CMK (cell line): ENCODE measurements at places on chromosomes 5 and 9.

DNA sequence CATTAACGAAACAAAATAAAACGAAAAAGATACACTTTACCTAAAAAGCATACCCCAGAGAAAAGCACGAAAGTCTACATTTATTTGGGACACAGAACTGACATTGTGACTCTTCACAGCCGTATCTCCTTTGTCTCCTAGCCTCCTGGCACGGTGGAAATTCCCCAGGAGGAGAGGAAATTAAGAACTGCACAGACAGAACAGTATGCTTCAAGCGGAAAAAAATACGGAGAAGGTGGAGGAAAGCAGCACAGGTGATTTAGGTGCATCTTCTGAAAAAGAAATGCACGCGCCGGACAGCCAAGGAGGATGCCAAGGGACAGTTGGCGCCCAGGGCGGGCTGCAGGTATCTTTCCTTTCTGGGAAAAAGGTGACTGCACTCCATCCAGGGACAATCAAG is 32.0 kb downstream of the DDX31 start:
- no peak for DNase-seq

GRCh38 chr9:131666774-131667173 is 73.1 kb downstream of the RAPGEF1 start:
- DNase-seq = no peak

DNA sequence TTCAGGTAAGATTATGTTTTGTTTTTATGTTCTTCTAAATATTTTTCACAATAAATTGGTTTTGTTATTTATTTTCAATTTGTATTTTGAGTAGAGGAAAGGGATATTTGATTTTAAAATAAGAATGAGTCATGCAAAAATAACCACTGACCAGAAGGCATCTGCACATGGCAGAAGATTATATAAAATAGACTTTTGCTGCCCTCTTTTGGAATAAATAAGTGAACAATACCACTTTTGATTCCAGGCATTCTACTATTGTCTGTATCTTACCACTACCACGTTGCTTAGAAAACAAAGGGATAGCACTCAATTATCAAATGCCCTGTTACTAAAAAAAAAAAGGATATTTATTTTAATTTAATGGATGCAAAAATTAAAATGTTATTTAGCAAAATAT is 227.3 kb upstream of the ITGA1 start:
- DNase-seq = no peak

- no peak for DNase-seq
These were observed 366.9 kb upstream of the IRX2 start for GRCh38 chr5:3118340-3118739.

- DNase-seq = no peak
These were observed 7.5 kb downstream of the PFDN1 start for GRCh38 chr5:140295414-140295813.

DNA sequence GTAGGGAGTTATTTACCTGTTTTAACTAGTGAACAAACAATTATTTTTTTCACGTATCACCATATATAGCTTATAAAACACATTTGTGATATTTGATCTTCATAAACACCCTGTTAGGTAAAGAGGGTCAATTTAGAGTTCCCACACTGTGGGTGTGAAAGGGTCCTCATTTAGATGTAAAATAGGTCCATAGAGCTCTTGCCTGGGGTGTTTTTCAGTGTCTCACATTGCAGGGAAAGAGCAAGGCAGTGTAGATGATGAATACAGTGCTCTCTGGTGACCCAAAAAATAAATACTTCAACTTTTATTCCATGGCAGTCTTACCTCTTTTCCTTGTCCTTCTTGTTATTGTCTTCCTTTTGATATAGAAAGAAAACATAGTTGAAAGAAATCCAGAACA is 403.2 kb upstream of the SGCD start:
- DNase-seq = no peak

DNA sequence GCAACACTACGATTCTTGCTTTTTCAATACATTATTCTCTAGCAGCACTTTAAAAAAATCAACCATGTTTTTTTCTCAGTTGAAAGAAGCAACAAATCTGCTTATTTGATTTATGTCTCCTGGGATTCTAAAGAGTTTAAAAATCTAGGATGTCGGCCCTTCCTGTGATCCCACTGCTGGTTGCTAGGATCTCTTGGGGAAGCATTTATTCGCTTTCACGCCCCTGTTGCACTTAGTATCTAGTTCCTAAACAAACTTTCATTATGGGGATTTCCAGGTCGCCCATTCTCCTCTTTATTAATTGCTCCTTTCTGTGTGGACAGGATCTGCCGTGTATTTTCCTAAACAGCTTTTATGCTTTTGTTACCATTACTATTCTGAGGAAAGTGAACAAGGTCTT is 313.5 kb downstream of the AGTPBP1 start:
- no peak for DNase-seq

DNA sequence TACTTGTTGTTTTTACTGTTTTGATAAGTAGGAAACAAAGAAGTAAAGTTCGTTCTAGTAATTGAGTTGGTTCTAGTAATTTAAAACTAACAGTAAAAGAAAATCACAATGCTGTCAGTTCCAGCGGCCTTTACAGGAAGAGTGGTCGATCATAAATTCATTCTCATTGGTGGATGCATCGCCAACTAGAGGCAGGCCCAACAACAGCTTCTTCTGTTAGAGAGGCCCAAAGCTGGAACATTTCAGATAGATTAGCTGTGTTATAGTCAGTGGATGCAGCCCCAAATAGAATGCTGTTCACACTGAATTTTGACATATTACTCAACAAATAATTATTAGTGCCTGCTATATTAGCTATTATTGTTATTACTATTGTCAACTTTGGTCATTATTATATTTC is 80.8 kb downstream of the ARRDC3 start:
- DNase-seq = no peak

GRCh38 chr5:168211936-168212335 is 79.5 kb upstream of the WWC1 start:
- DNase-seq = no peak

GRCh38 chr5:10069637-10070313 is 179.9 kb downstream of the ATPSCKMT start:
- no peak for DNase-seq

- DNase-seq = no peak
These were observed 5.4 kb upstream of the CD180 start for GRCh38 chr5:67201897-67202549.

DNA sequence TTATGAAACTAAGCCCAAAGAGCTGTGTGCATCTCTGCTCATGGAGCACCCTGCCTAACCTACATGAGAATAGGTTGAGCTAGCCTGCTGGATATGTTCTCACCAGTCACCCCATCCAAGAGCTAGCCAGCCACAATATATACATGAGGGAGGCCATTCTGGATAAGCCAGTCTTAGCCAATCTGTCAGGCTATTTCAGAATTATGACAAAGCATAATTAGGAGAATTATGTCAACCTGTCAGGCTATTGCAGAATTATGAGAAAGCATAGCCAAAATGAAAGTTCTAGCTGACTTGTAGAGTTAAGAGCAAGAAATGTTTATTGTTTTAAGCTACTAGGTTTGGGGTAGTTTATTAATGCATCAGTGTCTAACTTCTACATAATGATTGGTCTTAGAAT is 189.8 kb downstream of the WDR70 start:
- no peak for DNase-seq

GRCh38 chr5:116271446-116272025 is 186.7 kb downstream of the COMMD10 start:
- no peak for DNase-seq

DNA sequence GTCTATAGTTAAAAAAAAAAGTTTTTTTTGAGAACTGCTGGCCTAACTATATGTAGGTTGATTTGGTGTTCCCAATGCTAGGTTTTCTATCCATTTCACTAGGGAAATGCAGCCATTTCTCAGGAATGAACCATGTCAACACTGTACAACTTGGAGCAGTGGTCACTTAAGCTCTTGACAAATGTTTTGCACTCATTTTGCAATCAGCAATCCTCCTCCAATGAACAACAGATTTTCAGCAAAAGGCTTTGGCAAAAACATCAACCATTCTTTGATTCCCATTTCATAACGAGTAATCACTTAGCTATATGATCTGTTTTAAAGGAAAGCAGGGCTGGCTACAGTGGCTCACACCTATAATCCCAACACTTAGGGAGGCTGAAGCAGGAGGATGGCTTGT is 17.9 kb downstream of the STRBP start:
- DNase-seq = no peak

- DNase-seq = no peak
These were observed 446.5 kb downstream of the TLE1 start for GRCh38 chr9:81242866-81243265.

- DNase-seq = no peak
These were observed 9.4 kb downstream of the LCN12 start for GRCh38 chr9:136961279-136962065.

DNA sequence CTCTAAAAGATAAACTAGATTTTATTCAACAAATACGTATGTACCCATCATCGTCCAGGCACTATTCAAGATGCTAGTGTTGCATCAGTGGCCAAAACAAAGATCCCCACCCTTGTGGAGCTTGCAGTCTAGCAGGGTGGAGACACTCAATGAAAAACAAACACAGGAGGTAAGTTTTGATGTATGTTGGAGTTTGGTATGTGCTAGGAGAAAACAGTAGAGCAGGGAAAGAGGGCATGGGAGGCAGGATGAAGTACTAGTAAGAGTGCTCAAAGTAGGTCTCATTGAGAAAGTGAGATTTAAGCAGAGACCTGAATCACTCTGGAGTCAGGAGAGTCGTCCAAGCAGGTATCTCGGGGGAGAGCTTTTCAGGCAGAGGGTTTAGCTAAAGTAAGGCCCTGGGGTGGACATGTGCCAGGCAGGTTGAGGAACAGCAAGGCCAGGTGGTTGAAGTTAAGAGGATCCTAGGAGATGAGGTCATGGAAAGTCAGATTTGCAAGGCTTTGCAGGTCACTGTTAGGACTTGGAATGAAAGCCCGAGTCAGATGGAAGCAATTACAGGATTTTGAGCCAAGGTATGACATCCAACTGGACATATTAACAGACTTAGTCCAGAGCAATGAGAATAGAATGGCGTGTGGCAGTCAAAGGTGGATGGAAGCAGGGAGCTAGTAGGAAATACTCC is 9.2 kb downstream of the SNX18 start:
- DNase-seq = no peak

DNA sequence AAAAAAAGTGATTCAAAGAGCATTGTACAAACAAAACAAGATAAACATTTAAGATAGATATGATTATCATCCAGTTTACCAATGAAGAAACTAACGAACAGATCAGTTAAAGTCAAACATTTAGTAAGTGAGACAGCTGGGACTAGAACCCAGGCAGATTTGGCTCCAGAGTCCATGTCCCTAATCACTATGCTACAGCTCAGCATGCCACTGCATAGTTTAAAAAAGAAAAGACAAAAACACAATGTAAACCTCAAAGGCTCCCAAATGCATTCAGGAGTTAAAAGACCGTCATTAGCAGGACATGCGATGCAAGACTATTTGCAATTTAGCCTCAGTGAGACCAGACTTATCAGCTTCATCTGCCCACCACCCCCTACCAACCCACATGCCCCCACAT is 36.8 kb downstream of the DENND1A start:
- no peak for DNase-seq

GRCh38 chr5:66713998-66714397 is 117.8 kb downstream of the MAST4 start:
- DNase-seq = no peak

GRCh38 chr9:93071464-93071863 is 13.0 kb downstream of the SUSD3 start:
- DNase-seq = no peak

GRCh38 chr5:141412854-141413539 is at the start of gene PCDHGA10:
TSS of gene PCDHGA10 (plus strand) at chr5:141412987. CDS start at chr5:141413176, 189 bp downstream.
- no peak for DNase-seq

DNA sequence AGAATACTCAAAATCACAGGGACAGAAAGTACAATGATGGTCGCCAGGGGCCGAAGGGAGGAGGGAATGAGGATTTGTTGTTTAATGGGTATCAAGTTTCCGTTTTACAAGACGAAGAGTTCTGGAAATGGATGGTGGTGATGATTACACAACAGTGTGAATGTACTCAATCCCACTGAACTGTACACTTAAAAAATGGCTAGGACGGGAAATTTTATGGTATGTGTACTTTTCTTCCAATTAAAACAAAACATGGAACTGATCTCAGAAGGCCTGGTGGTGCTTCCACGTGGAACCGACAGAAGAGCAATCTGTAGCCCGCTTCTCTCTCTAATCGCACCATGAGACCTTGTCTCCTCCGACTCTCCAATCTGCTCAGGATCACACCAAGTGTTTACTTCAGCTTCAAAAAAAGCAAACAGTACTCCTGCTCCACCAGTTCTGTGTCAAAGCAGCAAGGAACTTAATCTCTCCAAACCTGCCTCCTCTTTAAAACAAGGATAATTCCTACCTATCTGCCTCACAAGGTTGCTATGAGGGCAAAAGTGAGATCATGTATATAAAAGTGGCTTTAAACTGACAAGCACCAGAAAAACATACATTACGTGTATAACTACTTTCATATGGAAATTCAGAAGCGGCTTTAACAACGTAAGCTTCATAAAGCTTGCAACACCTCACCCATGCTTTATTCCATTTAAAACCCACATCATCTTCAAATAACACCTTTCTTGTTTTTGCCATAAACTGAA is 2.1 kb downstream of the ECPAS start:
- DNase-seq = no peak

DNA sequence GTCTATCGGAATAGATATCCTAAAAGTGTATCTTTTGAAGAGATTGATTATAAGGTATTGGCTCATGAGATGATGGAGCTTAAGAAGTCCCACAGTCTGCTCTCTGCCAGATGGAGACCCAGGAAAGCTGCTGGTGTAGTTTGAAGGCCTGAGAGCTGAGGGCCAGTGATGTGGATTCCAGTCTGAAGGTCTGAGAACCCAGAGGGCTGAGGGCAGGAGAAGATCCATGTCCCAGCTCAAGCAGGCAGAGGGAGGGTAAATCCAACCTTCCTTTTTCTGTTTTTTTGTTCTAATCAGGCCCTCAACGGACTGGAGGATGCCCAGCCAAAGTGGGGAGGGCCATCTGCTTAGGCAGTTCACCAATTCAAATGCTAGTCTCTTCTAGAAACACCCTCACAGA is 11.0 kb upstream of the ABL1 start:
- DNase-seq = no peak

DNA sequence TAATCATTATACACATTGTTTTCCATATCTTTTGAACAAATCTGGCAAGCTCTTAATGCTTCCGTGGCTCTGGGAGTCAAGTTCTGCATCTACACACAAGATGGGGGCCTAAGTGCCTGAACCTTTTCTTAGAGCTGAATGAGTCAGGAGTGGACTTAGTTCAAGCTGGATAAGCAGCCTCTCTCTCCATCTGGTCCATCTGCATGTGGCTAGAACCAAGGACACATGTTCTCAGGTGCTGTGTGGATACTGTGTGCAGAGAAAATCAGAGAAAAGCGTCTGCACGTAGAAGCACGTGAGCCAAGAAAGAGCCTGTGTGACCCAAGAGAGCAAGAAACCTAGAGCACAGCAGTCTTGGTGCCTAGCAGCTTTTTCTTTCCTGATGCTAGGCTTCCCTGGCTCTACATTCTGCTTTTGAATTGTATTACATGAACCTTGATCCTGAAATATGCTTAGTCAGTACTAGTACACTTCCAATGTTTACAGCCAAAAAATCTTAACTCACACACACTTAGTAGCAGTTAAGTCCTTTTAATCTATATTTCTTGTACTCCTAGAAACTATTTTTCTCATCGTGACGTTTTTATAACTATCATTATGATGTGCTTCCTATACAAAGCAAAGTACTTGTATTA is 1798.9 kb downstream of the MAT2B start:
- DNase-seq = no peak

- DNase-seq = no peak
These were observed 225.1 kb upstream of the TBCA start for GRCh38 chr5:78001197-78001596.
